ENCODE measurements at places on chromosomes 4 and X.

DNA sequence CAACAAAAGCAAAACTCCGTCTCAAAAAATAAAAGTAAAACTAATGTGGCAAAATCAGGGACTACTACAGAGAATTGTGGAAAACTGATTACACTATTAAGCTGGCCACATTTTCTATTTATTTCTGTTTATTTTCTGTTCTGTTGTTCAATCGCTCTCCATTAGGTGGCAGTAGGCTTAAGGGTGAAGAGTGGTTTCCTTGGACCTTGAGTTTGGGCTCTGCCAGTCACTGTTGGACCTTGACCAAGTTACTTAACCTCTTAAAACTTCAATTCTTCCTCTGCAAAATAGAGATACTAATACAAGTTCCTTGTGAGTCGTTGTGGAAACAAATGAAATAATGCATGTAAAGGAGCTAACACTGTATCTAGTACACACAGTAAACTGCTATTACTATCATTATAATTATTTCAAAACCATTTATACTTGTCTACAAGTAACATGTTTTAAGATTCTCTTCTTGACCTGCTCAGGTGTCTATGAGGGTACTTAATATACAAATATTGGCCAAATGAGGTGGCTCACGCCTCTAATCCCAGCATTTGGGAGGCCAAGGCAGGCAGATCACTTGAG lies 15.2 kb downstream of the HSD17B11 start:
- DNase-seq = no peak

- DNase-seq = no peak
These were observed 71.2 kb upstream of the GRID2 start for GRCh38 chr4:92232566-92232965.

GRCh38 chr4:177841258-177841657 lies 399.0 kb upstream of the AGA start:
- no peak for DNase-seq

- DNase-seq = no peak
These were observed 127.3 kb upstream of the CPEB2 start for GRCh38 chr4:14874990-14875389.

GRCh38 chr4:155434366-155434765 lies 57.6 kb upstream of the MAP9 start:
- DNase-seq = no peak

DNA sequence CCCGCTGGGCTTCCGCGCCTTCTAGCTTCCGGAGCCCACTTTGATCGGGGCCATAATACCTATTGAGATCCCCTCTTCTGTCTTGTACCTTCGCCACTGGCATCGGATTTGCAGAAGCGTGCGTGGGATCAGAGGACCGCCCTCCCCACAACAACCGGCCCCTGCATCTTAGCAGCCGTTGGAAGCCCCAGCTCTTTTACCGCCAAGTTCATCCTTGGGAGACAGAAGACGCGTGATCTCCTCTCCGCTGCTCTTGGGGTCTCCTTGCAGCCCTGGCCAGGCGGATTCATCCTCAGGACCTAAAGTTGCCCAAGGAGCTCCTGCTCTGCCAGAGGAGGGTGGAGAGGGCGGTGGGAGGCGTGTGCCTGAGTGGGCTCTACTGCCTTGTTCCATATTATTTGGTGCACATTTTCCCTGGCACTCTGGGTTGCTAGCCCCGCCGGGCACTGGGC lies 1.6 kb downstream of the SLIT2 start:
- DNase-seq = no peak

GRCh38 chrX:153906126-153906917 lies 1.8 kb downstream of the AVPR2 start:
- no peak for DNase-seq

- DNase-seq = no peak
These were observed 183.0 kb upstream of the NOCT start for GRCh38 chr4:138832563-138832962.

GRCh38 chr4:7838136-7838782 lies 101.4 kb downstream of the AFAP1 start:
- no peak for DNase-seq

- DNase-seq = no peak
These were observed 13.0 kb downstream of the EXOC1 start for GRCh38 chr4:55866290-55866907.

DNA sequence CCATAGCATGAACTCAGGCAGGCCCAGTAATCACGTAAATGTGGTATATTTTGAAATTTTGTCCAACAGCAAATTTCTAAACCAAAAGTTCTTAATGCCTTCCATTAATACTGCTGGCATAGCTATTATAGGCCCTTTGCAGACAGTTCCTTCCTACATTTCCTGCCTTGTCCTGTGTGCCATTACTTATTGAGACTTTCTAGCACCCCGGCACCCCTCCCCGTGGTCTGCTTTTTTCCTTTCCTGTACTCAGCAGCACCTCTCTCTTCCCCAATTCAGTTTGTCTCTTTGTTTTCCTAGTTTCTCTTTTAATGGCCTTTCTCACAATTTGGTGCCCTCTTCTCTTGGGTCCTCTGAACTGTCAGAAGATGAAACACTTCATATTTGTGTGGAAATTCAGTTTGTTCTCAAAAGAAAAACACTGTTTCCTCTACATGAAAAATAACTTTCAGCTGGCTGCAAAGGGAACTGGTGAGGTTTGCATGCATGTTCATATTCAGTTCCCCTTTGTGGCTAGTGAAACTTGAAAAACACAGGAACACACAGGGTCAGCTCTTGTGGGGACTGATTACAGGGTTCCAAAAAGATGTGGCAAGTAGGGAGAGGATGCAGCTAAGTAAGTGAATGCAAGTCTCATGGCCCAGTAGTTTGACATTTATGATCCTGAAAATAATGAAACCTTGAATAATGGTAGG lies 17.1 kb downstream of the GPR34 start:
- DNase-seq = no peak

- no peak for DNase-seq
These were observed 79.2 kb downstream of the USP9X start for GRCh38 chrX:41164449-41164848.

- no peak for DNase-seq
These were observed 79.3 kb downstream of the FRAS1 start for GRCh38 chr4:78136109-78137081.

DNA sequence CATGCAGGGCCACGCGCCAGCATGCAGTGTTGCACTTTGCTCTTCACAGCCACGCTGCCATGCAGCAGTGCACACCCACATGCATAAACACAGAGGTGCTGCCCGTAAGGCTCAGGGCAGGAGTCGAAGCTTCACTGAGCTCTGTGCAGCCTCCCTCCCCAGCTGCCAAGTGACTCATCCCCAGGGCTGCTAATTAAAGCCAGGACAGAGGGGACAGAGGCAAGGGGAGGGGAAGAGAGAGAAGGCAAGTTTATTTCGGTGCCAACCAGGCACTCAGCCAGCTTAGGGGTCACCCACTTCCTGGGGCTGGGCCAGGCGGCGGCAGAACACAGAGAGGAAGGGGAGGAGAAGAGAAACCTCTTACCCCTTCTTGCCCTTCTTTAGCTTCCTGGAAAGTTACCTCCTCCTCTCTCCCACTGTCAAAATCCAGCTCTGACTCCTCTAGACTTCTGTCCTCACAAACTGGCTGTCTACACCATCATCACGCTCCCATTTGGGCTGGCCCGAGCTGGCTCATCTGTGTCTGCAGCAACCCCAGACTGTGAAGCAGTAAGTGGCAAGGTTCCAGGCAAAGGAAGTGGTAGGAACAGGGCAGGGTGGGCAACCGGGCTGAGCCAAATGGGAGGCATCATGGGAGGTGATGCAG lies 6.2 kb upstream of the IQSEC2 start:
- DNase-seq = no peak

GRCh38 chrX:39966176-39966575 lies 131.6 kb downstream of the BCOR start:
- no peak for DNase-seq

DNA sequence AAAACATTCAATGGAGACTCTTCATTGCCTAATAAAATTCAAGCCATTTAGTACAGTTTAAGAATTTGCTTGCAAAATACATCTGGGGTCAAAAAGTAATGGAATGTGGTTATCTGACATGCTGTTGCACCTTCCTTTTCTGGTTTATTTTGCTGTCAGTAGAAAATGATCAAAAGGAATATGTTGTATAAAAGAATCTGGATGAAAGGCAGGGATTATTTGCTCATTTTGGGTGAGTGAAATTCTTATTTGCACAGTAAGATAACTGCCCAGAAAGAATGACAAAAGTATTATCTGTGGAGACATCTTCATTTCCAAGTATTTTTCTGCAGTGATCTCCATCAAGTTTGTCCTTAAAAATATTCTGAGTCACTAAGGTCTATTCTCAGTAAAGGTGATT lies 30.4 kb downstream of the BOD1L1 start:
- DNase-seq = no peak

GRCh38 chr4:10239982-10240654 lies 123.5 kb upstream of the WDR1 start:
- DNase-seq = no peak

DNA sequence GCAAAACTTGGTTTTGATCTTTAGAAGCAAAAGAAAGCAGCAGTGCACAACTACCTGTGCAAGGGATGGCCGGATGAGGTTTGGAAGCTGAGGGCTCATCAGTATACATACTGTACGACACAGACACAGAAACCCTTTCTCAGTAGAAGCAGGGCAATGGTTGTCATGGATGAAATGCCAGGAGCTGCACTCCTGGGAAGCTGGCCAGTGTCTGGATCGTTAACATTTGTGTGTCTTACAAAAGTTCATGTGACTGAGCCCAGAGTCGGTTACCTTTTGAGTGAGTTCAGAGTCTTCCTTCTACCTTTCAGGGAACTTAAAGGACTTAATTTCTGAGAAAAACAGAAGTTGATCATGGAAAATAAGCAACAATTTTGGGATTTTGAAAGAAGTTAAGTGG lies 230.3 kb downstream of the APBB2 start:
- no peak for DNase-seq

- no peak for DNase-seq
These were observed 20.3 kb downstream of the ATP2B3 start for GRCh38 chrX:153537526-153538295.

DNA sequence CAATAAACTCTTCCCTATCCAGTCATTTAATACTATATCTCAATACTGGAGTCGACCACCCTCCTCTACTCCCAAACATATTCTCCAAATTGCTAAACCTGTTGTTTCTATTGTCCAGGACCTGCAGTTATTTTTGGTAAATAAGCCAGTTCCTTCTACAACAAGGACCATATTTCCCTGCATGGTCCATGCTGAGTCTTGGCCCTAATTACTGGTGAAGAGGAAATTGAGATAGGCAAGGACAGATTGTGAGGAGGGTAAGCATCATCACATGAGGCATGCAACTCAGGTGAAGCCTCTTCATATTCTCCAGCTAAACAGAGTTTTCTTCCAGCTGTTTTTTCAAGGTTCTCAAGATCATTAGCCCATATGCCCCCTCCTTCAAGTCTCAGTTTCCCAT lies 1193.6 kb downstream of the RAPGEF2 start:
- no peak for DNase-seq

DNA sequence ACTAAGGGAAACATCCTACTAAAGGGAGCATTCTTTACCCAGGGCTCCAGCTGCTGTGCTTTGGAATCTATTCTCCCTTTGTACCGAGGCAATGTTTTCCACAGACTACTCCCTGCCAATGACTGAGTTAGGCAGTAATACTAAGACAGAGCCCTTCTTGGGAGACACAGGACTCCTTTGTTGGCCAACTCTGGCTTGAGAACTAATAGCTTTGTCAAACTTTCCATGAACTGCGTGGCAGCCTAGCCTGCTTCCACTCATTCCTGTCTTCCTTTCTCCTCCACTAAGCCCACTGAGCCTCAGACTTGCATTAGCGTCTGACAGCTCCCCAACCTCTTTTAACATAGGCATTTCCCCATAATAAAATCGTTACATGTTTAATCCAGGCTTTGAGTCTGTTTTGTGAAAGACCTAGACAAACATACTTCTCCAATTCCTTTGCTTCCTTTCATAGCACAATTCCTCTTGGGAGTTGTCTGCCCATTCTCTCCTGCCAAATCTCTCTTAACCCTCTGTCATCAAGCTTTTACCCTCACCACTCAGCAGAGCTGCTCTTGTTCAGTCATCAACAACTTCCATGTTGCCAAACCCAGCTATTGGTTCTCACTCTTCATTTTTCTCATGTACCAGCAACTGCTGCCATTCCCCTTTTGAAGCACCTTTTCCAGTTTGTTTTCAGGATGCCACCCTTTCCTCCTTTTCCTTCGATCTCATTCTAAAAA lies 300.3 kb upstream of the IGFBP7 start:
- DNase-seq = no peak

- DNase-seq = no peak
These were observed 11.7 kb upstream of the CLDN34 start for GRCh38 chrX:9955506-9955905.

DNA sequence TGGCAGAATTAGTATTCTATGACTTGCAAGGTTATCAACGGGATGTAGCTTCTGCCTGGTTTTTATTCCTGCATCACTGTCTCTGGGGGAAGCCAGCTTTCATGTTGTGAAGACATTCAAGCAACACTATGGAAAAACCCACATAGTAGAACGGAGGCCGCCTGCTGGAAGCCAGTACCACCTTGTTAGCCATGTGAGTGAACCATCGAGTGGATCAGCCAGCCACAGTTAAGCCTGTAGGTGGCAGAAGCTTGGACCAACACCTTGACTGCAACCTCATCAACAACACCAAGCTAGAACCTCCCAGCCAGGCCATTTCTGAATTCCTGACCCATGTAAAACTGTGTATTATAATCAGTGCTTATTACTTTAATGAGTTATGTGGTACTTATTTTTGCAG lies 538.2 kb downstream of the KCNIP4 start:
- DNase-seq = no peak

GRCh38 chrX:103774070-103774642 lies 2.5 kb upstream of the PLP1 start:
- no peak for DNase-seq

Data from activated T-helper 9 cell treated with anti-CD3 and anti-CD28 coated beads, Interleukin-2, amount 50 U/mL, for 16 hours (primary cell).